Stimulated activated CD4-positive, alpha-beta T cell treated with anti-CD3 and anti-CD28 coated beads, Interleukin-15, amount 100 ng/mL, for 1 hour (primary cell): ENCODE measurements at places on chromosomes 16 and 17.
A peak's percentile ranks its signal among the peaks of the same experiment; 100 is the strongest.

GRCh38 chr16:25108054-25108453, 3.5 kb upstream of the LCMT1 start:
- DNase-seq: no peak

DNA sequence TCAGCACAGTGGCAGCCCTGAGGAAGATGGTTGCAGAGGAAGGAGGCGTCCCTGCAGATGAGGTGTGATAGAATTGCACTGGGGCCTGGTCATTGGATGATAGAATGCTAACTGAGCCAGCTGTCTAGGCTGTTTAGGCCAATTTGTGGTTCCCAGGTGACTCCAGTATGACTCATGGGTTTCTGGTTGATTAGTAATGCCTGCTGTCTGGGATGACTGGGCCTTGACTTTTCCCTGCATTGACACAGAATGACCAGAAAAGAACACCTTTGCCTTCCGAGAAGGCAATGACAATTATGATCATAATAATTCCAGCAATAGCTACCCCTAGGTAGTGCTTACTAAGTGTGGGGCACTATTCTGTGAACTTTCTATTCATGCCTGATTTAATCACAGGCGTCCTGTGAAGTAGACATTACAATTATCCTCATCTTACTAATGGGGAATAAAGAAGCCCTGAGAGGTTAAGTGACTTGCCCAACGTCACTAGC, 31.5 kb downstream of the USP43 start:
- no peak for DNase-seq

- DNase-seq: no peak
Measured at GRCh38 chr16:50591800-50592771, 43.9 kb downstream of the NKD1 start.

DNA sequence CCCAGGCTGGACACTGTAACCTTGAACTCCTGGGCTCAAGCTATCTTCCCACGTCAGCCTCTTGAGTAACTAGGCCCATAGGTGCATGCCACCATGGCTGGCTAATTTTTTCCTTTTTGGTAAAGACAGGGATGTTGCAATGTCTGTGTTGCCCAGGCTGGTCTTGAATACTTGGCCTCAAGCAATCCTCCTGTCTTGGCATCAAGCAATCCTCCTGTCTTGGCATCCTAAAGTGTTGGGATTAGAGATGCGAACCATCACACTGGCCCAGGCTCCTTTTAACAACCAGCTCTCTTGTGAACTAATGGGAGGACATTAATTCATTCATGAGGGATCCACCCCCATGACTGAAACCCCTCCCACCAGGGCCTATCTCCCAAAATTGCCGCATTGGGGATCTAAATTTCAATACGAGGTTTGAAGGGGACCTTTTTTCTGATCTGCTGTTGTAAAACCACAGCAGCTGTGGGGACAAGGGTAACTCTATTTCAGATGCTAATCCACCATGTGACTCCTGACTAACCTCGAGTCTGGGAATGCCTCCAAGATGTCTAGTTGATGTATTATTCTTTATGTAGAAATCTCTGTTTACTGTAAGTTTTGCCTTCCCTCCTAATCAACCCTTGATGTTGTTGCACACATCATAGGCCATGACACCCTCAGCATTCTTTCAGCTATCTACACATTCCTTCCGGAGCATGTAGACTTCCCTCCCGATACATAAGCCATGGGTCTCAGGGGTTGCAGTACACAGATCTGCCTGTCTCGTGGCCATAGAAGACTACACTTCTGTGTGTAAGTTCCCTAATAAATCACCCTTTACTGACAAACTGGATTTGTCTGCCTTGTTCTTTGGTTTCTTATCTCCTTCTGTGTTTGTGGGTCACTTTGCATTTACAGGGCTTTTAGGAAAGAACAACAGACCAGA, 37.6 kb downstream of the RNF112 start:
- DNase-seq: no peak

GRCh38 chr17:73956595-73957465, 246.6 kb upstream of the RPL38 start:
- peak; percentile 10 for DNase-seq

DNA sequence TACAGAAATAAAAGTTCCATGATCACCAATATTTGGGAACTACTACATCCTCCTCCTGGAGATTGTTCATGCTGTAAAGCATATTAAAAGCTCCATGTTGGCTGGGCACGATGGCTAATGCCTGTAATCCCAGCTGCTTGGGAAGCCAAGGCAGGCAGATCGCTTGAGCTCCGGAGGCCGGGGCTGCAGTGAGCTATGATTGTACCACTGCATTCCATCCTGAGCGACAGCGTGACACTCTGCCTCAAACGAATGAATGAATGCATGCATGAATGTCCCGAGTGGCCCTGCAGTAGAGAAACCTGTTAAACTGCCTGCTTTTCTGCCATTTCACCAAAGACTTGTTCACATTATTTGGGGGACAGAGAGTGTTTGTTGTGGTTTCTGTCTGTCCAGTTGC, 15.0 kb downstream of the CNEP1R1 start:
- DNase-seq: no peak

GRCh38 chr16:48321317-48322036, 63.7 kb downstream of the SIAH1 start:
- DNase-seq: no peak

DNA sequence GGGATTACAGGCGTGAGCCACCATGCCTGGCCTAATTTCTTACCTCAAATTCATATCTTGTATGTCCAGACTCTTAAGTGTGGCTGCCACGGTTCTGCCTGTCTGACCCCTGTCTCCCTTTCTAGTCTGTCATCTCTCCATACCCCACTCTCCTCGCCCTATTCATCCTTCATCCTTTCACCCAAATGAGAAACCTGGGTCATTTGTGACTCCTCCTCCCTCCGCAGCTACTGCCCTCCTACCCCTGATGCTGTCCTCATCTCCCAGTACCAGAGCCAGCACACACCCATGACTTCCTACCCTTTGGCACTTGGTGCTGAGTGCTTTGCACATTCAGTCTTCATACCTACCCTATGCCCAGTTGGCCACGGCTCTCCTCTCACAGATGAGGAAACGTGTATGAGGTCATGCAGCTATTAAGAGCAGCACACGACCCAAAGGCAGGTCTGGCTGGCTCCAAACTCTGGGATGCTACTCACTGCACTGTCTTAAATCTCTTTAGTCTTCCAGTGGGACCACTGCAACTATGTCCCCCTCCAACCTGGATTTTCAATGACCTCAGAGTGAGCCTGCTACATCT, 1.6 kb downstream of the SPATA32 start:
- DNase-seq: no peak

DNA sequence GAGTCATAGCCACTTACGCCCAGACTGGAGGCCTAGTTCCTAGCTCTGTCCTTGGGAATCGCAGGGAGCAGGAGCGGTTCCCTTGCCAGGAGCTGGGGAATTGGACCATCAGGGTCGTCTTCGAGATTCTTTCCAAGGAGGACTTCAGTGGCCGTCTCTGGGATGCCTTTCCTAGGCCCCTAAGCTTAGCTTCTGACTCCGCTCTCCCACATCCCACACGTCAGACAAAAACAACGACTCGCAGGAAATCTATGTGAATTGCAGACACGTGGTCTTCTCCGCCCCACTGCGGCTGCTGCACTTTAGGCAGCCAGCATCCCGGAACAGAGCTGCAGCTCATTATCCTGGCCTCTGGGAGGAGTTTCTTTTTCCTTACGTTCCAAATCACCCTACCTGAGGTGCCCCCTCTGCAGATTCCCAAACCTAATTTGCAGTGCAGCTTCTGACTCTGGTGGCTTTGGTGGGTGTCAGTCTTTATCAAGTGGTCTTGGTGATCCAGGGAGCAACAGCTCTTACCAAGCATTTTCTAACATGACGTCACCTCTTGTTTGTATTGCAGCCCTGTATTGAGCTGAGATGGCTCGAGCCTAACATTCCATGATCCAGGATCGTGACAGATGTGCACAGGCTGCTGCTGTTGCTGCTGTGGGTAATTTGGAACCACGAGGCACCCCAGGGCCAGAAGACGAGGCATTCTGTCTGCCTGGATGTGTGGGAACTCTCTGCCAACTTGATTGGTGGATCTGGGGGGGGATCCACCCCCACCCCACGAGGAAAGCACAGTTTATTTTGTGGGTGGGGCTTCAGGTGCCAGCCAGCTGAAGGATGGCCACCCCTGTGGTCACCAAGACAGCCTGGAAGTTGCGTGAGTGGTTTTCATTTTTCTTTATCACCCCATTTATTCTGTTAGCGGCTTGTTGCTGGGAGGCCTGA, 1.1 kb downstream of the KATNB1 start:
- DNase-seq: no peak

GRCh38 chr17:70134777-70135176, 34.6 kb upstream of the KCNJ2 start:
- DNase-seq: no peak

- no peak for DNase-seq
Measured at GRCh38 chr16:89004209-89004831, 27.3 kb upstream of the CBFA2T3 start.

DNA sequence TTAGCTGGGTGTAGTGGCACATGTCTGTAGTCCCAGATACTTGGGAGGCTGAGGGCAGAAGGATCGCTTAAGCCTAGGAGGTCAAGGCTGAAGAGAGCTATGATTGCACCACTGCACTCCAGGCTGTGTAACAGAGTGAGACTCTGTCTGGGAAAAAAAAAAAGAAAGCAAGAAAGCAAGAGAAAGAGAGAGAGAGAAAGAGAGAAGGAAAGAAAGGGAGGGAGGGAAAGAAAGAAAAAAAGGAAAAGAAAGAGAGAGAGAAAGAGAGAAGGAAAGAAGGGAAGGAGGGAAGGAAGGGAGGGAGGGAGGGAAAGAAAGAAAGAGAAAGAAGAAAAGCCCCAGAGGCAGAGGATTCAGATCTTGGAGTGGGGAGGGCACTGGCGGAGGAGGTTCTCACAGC, 6.5 kb downstream of the DHX58 start:
- DNase-seq: no peak

GRCh38 chr17:48457080-48457836, 27.2 kb upstream of the SKAP1 start:
- DNase-seq: peak; percentile 51

GRCh38 chr16:48139517-48139916, 16.3 kb downstream of the ABCC12 start:
- no peak for DNase-seq

DNA sequence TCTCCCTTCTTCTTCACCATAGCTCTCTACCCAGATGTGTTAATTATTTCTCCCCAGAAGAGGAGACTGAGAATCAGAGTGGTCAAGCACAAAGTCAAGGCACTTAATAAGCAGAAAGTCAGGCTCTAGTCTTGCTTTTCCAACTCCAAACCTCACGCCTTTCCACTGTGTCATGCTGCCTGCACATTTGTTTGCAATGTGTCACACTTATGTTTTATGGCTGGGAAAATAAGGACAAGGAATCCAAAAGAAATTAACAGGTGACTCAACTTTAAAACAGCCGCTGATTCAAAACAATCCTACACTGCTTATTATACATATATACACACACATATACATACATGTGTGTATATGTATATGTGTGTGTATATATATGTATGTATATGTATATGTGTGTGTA, 255.7 kb upstream of the DYNLRB2 start:
- no peak for DNase-seq

- no peak for DNase-seq
Measured at GRCh38 chr16:12917653-12918052, 16.3 kb downstream of the SHISA9 start.

DNA sequence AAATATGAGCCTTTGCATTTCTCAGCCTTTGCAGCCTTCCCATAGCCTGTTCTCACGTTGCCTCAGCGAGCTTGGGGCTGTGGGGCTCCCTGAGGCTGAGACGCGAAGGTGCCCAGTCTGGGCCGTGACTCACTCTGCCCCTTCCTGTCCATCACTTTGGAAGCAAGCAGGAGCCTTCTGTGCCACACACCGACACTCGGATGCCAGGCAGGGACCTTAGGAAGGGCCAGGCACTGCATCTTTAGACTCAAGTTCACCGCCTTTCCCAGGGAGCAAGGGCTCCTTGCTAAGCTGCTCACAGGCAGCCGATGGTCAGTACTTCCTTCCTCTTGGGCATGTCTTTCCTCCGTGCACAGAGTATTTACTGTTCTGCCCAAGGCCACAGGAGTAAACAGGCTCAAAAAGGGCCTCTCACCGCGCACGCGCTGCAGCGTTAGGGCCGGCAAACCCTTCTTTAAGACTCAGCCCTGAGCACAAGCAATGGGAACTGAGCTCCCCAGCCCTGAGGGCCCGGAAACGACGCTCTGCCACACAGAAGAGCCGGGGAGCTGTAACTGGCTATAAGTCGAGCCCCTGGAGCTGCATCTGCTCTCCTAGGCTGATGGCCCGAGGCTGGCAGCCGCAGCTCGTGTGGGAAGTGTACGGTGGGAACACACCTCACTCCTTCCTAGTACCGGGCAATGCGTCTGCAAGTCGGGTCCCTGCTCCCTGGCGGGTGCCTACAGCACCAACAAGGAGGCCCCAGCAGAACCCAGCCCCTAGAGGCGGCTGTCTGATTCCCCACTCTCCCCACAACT, 7.2 kb downstream of the TIMM22 start:
- DNase-seq: no peak

DNA sequence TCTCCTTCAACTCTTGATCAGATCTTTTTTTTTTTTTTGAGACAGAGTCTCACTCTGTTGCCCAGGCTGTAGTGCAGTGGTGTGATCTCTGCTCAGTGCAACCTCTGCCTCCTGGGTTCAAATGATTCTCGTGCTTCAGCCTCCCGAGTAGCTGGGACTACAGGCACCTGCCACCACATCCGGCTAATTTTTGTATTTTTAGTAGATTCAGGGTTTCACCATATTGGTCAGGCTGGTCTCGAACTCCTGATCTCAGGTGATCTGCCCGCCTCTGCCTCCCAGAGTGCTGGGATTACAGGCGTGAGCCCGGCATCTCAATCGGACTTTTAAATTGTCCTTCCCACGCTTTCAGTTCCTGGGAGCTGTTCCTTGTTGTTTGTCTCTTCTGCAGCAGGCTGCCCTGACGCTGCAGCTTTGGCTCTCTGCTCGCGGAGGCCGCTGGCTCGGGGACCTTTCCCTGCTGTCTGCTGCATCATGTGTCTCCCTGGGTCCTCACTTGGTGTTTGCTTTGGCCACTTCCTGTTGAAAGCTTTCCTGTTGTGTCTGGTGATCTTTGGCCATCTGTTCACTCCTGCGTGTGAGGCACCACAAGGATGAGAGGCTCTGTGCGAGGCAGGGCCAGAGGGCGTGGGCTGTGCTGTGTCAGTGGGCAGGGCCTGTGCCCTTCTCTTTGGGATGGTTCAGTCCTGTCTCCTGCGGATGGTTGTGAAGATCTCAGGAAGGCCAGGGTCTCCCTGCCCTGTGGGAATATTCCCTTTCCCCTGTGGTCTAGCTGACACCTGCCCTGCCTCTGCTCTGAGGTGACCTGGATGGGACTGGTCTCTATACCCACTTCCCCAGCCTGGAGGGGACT, 18.4 kb upstream of the CAPN15 start:
- no peak for DNase-seq

DNA sequence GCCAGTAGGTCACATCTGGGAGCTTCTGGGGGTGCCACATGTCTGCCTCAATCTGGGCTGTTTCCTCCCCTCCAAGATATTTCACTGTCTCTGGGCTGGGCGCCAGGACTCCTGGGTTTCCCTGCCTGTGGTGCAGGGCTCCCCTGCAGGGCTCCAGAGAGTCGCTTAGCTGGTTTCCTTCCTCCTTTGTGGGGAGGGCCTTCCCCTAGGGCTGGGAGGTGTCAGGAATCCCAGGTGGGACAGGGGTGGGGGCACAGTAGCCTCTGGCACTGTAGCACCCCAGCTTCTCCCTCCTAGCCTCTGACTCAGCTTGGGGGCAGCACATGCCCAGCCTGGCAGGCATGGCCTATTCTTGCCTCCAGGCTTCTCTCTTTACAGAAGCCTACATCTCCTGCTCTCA, 2.6 kb downstream of the RARA start:
- DNase-seq: no peak
